ENCODE measurements at places on chromosomes 12 and 14.

GRCh38 chr12:116539905-116540482 lies 19.2 kb upstream of the MAP1LC3B2 start:
- DNase-seq = no peak

DNA sequence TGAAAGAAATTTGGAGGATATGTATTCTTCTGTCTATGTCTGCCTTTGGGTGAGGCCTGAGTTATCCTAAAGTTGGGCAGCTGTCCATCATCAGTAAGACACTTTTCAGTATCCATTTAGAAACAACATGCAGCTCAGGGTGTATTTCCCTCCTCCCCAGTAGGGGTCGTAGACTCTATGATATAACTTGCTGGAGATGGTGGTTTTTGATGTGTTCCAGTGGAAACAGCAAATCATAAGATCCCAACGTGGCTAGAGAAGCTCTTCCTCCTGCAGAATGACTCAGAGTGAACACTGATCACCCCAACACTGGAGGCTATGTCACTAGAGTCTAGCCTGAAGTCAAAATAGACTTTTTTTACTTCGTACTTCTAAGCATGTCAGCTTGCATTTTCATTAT lies 331.6 kb upstream of the STXBP6 start:
- DNase-seq = no peak

DNA sequence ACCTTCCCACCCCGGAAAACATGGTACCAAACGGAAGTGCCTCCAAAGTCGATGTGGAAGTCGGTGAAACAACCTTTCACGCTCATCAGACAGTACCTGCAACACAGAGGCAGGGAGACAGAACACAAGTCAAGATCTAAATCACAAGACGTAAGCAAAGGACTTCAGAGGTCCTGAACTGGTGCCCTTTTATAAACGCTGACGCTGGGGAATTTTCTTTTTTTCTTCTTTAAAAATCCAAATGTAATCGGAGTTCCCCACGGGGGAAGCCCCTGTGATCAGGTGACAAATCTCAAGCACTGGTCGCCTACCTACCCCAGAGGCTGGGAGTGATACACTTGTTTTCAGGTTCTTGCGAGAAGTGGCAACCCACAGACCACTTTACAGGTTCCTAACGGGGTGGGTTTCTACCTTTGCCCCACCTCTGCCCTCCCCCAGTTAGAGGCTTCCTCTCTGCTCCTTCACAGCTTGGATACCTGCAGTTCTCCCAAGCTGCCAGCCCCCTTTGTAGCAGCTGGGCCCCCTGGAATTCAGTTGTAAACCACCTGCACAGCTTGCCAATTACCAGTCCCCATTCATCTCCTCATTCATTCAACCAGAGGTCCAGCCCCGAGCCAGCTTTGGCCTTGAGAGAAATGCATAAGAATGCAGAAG lies 46.2 kb downstream of the KDM2B start:
- DNase-seq = no peak

DNA sequence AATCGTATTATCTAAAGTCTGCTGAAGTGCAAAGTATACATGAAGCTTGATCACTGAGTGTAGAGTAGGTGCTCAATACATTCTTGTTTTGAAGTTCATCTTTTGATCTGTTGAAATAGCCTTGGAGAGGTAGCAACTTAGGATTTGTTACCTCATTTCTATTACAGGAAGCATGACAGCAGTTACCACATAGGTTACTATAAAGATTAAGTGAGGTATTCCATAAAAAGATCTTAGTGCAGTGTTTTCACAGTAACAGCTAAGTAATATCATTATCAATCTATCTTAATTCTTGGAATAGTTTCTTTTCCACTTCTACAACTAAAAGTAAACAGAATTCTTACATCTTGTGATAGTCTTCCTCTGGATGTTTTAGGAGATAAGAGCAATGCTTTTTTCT lies 50.9 kb downstream of the BTBD7 start:
- DNase-seq = no peak

- no peak for DNase-seq
Observed at GRCh38 chr14:64563696-64564095, 13.9 kb downstream of the PPP1R36 start.

DNA sequence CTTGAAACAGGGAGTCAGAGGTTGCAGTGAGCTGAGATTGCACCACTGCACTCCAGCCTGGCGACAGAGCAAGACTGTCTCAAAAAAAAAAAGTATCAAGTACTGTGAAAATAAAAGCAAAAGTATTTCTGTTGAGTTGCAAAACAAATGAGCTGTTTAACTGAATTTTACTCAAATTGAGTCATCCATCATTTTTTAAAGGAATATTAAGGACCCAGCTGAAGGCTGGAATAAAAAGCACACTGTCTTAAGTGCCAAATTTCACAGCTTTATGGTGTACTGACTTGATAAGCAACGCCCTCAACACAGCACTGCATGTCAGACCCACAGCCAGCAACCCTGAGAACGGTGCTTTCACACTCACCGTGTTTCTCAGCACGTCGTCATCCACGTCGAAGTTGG lies 57.9 kb downstream of the AMN start:
- DNase-seq = no peak

Data from glomerular endothelial cell (primary cell).